Prostate gland (tissue), 2 donors: ENCODE measurements at places on chromosomes 5 and 9. TPM values are rescaled to one million over a fixed set of nuclear protein-coding genes. Genes with fewer than 3 reads are reported as not detected.

LCN9 gene
- not detected for total RNA-seq

GFI1B gene
- total RNA-seq = not detected

GRCh38 chr9:81477669-81478068 is 211.7 kb downstream of the TLE1 start:
- no peak for DNase-seq

DNA sequence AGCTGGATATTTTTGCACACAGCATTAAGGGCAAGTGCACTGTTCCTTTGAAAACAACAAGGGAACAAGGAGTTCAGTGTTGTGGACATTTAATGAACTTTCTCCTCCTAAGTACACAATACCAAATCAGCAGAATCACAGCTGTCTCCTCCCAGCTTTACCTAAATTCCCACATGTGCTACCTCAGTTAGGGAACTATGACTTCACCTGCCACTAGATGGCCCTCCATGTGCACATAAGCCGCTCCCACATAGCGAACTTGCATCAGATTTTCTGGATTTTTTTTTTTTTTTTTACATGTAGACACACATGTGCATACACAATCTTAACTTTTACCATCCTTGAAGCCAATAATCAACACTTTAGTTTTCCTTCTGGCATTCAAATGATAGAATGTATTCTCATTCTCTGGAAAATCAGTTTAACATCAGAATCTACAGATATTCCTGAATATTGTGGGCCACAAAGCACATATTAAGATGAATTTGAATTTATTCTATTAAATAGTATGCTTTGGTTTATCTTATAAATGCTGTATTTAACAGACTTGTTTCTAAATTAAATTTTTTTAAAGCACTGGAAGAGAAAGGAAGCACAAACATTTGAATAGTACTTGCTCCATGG is 123.6 kb downstream of the PALM2AKAP2 start:
- peak; percentile 55 for DNase-seq

DNA sequence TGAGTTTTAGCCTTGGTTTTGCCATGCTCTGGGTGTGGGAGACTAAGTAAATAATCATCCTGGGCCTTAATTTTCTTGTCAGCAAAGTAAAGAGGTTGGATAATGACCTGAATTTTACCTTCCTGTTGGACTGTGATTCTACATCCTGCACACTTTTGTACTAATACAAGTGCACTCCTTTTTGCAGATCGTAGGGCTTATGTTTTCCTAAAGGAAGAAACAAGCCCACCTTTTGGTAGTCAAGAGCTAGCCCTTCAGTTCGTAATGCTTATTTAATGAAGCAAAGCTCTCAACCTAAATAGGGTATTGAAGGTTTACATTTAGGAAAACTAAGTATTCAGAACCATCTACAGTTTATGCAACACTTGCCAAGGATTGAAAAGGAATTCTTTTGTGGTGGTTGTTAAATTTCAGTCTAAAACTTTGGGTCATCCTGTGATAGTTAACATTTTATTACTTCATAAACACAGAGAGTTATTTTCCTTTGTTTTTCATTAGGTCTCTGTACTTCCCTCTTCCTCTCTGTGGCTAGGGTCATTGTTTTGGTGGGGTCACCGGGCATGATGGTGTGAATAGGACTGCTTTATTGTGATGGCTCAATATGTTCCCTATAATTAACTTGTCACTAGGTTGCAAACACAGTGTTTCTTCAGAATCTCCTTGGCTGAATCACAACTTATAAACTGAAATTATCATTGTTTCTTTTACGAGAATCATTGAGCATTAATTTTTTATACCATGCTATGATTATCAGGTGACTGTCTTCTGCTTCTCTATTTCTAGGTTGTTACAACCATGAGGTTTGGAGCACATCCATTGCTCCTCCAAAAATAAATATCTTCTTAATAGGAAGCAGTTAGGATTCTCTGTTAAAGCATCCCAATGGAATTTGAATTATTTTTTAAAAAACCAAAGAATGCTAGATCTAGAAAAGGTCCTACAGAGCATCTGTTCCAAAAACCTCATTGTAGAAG is 28.5 kb downstream of the SPINK5 start:
- no peak for DNase-seq

DNA sequence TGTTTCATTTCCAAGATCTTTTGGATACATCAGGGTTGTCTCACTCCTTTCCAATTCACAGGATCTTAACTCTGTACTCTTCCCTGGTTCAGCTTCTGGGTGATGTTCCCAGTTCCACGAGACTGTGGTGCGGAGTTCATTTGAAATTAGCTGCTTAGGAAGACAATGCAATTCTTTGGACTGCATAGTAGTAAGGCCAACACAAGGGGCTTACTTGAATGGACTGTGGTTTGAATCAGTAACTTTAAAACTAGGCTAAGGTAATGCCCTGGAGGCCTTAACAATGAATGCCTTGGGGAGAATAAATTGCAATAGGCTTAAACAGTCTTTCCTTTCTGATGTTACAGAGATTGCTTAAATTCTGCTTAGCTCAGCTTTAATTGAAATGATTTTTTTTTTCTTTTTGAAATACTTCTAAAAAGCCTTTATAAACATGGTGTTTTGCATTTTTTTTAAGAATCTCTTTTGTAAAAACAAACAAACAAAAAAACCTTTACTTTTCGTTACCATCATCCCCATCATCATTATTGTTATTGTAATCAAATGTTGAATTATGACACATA is 133.8 kb upstream of the MEF2C start:
- no peak for DNase-seq

DNA sequence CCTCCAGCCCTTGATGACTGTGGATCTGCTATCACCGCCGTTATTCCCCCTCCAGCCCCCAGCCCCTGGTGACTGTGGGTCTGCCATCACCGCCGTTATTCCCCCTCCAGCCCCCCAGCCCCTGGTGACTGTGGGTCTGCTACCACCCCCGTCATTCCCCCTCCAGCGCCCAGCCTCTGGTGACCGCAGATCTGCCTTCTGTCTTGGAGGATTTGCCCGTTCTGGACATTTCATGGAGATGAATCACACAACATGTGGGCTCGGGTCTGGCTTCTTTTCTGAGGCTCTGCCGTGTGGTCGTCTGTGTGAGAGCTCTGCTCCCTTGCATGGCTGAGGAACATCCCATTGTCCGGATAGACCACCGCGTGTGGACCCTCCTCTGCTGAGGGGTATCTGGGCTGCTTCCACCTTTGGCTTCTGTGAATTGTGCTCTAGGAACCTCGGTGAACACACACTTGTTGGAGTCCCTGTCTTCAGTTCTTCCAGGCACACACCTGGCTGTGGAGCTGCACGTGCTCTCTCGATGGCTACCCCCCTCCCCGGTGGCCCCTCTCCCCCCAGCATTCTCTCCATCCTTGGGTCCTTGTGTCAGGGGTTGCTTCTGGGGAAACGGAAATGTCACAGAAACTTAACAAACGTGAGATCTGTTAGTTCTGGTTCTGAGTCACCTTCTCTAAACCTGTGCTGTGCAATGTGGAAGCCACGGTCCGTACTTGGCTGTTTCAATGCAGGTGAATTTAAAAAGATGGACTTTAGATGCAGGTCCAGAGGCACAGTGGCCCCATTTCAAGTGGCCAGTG is 105.3 kb upstream of the COL5A1 start:
- DNase-seq = no peak

DNA sequence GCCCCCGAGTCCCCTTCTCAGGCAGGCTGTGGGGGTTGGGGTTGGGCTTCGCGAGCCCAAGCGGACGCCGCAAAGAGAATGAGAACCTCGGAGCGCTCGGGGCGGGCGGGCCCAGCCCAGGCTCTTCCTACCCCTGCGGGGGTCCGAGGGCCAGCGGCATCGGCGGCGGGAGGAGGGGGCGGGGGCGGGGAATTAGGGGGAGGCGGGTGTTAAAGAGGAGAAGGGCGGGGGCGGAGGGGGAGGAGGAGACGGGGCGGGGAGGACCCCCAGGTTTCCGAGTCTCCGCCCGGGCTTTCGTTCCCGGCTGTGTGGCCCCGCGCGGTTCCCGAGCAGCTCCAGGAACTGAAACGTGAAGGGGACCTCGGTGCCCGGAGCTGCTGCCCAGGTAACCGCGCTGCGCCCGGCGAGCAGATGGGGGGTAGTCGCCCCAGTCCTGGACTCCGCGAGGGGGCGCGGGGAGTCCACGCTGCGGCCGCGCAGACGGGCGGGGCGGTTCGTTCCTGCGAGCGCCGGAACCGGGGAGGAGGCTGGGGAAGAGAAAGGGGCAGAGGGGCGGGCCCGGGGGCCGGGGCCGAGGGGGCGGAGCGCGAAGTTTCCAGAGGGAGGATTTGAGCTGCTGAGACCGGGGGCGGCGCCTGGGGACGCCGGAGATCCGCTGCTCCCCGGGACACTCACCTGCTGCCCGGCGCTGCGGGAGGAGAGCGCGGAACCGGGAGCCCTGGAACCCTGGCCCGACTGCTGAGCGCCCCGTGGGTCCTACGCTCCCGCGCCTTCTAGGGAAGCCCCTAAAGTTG is 38.4 kb upstream of the PLEKHG4B start:
- peak; percentile 70 for DNase-seq

DNA sequence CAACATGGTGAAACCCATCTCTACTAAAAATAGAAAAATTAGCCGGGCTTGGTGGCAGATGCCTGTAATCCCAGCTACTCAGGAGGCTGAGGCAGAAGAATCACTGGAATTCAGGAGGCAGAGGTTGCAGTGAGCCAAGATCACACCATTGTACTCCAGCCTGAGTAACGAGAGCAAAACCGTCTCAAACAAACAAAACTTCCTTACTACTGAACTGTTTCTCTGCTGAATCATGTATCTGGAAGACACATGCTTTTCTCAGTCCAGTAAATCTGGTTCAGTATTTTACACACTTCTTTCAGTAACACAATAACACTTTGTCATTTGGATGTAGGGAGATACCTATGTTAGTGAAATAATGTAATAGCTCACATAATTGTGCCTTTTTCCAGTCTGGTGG is 7.9 kb downstream of the TRMT10B start:
- DNase-seq = no peak

- peak; percentile 100 for DNase-seq
Measured at GRCh38 chr9:125241000-125241862, at the start of gene HSPA5. TSS of gene HSPA5 (minus strand) at chr9:125241343. CDS start at chr9:125241126, 217 bp downstream.

GRCh38 chr9:99071313-99072039 is 33.4 kb upstream of the TGFBR1 start:
- DNase-seq = no peak

- DNase-seq = no peak
Measured at GRCh38 chr5:82551840-82552385, 273.8 kb upstream of the RPS23 start.

GRCh38 chr9:68843239-68843638 is 138.2 kb downstream of the PIP5K1B start:
- DNase-seq = no peak

DNA sequence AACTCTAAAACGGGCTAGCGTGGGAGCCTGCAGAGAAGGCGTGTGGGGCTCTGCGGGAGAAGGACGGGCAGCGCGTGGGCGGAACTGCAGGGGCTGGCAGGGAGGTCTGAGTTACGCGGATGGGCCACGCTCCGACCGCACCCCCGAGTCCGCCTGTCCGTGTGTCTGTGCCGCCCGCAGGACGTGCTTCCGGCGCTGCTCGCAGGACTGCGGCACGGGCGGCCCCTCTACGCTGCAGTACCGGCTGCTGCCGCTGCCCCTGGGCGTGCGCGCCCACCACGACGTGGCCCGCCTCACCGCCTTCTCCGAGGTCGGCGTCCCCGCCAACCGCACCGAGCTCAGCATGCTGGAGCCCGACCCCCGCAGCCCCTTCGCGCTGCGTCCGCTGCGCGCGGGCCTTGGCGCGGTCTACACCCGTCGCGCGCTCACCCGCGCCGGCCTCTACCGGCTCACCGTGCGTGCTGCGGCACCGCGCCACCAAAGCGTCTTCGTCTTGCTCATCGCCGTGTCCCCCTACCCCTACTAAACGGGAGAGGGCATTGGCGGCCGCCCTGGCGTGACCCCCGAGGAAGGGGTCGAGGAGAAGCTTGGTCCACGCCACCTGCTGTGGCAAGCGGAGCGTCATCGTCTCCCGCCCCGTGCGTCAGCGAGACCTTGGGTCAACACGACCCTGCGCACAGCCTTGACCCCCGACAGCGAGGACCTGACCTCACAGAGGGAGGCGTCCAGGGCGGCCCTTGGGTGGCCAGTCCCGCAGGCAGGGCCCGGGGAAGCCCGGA is 11.4 kb upstream of the ASS1 start:
- no peak for DNase-seq

DNA sequence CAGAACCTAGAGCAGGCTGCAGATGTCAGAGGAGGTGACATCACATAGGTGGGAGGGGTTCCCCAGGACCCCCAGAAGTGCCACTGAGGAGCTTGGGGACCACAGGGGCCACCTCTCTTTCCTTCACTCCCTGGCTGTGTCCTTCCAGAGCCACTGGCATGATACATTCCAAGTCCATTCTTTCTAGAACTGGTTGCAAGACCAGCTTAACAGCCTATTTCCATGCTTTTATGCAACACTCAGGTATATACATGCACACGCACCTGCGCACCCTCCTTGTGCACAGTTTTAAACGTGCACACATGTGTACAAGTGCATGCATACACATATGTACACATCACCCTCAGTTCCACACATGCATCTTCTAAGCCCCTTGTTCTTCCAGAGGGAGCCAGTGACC is 39.7 kb downstream of the SLC6A7 start:
- DNase-seq = no peak

DNA sequence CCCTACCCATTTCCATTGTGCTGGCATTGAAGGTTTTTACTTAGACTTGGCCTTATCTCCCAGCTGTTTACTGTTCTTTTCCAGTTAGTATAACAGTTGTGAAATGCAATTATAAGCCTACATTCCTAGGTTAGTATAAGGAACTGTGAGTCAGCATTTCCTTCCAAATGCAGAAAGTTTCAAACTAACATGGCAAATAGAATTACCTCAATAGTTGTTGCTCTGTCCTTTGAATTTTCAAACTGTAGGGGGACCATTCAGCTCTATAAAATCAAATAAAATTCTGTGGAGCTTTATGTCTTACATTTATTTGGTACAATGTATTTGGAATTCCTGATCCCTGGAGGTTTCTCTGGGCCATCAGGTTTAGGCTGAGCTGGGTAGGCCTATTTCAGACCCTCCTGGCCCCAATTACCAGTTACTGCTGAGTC is 47.2 kb downstream of the ARHGEF28 start:
- no peak for DNase-seq

DNA sequence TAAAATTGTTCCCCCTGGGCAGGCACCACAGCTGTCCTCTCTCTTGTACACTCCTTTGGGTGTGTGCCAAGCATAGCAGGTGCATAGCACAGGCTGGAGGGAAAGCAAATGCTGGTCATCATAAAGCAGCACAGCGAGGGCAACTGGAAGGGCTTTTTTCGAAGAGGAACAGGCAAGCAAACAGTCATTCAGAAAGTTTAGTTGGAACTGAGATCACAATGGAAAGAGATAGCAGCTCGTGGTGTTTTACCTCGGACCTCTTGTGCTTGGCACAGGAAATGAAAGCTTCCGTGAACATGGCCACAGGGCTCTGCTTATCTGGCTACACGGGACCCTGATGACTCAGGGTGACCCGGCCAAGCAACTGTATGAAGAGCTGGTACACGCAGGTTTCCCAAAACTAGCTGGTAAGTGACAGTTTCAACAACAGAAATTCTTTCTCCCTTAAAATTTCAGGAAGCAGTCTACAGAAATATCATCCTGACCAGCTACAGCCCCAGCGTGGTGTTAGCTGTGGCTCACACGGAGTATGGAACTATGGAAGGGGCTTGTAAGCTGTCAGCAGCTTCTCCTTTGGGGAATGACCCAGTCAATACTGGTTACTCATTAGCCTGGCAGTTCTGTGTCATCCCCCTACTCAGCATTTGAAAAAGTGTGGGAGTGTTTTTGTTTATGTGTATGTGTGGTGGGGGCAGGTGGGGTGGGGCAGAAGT is 48.1 kb downstream of the POC5 start:
- no peak for DNase-seq

- DNase-seq = no peak
Measured at GRCh38 chr9:89815061-89815902, 210.5 kb downstream of the GADD45G start.
